ENCODE measurements at places on chromosomes 2 and 18.

GRCh38 chr2:217360781-217361482, 501.1 kb upstream of the TNP1 start:
- DNase-seq = no peak

DNA sequence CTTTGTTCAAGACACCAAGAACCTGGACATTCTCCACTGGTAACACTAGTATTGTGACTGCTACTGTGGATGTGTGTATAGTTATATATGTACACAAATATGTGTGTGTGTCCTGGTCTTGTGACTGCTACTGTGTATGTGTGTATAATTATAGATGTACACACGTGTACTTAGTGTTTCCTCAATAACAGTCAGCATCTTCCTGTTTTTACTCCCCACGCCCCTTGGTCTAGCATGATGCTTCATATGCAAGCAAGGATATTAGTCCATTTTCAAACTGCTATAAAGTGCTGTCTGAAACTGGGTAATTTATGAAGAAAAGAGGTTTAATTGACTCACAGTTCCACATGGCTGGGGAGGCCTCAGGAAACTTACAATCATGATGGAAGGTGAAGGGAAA, 802.7 kb downstream of the RNF144A start:
- DNase-seq = no peak

- DNase-seq = no peak
These were observed 48.6 kb downstream of the TMEM18 start for GRCh38 chr2:628651-629050.

DNA sequence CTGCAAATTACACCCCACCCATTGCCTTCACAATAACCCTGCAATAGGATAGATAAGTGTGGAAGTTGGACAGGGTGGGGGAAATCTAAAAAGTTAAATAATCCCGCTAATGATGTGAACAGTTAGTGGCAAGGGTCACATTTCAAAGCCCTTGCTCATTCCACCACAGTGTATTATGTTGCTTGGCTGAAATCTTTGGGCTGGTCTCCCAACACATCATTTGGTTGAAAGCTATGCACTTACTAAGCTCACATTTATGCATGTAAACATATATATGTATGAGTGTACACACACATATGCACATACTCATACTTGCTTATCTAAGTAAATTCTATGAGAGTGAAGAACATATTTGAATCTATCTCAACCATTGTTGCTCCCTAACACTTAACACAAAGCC, 197.8 kb downstream of the RDH14 start:
- no peak for DNase-seq

DNA sequence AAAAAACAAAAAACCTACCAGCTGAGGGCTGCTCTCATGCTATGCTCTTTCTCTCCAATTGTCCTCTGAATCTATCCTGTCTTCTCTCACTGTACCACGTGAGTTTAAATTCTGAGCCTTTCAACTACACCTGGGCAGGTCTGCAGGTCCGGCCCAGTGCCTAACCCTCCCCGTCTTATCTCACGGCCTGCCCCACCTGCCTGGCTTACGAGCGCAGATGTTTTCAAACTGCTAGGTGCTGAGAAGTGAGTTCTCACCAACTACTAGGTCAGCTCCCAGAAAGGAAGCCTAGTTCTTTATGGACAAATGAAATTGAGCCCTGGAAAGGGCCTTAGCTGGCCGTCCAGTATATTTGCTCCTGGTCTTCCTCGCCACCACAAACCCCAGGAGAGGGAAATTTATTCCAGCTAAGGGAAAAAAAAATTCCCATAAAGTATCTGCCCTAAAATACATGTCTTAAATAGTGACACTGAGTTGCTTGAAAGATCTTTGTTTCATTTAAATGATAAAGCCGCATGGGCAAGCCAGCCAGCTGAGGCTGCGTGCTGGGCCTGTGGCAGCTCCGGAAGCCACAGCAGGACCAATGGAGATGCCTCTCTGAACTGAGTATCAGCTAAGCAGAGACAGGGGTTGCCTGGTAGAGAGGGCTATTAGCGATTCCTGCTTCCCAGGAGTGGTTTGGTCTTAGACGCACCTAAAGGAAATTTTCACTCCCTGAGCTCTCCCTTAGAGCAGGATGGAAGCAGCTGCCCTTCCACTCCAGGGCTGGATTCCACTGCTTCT, 92.5 kb upstream of the NCK2 start:
- DNase-seq = no peak

DNA sequence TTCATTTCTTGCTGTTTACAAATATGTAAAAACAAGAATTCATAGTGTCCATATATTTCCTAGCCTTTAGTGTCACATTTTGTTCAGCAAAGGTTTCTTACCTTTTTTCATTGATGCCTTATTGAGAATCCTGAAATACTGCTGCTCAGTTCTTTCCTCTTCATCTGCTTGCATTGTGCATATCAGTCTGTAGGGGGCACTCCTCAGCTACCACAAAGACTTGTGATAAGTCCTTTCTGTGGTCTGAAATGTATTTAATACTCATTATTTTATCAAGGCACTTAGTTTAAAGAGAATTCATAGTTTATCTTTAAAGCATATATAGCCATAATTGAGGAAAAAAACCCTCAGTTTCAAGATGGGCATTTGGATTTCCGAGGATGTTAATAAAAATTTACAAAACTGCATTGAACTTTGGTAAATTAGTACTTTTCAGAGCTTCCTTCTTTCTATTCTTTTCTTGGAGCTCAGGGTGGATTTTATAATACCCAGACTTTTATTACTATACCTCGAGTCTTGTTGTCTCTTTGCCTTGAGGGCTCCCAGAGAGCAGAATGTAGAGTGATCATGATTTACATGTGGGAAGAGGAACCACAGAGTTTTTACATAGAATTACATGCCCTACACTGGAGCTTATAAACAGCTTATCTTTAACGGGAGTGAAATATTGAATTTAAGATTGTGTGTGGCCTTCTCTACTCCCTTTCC, 570.1 kb downstream of the PLCL1 start:
- DNase-seq = peak; percentile 10

- DNase-seq = no peak
These were observed 35.5 kb downstream of the ST8SIA5 start for GRCh38 chr18:46721331-46721730.

DNA sequence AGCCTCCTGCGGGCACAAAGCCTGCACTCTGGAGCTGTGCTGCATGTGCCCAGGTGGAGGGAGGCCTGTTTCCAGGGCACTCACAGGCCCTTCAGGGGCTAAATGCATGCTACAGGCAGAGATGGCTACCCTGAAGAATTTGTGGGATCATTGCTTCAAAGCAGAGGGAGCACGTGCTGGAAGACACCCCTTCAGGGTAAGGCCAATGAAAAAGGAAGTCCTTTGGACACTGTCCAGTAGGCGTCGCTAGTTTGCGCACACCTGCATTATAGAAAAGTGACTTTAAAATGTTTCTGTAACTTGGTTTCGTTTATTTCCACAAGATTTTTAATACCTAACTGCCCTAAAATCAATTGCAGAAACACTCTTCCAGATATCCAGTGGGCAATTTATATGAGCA, 325.3 kb downstream of the ZNF516 start:
- DNase-seq = no peak

GRCh38 chr2:188142636-188143295, 148.9 kb upstream of the GULP1 start:
- DNase-seq = no peak

DNA sequence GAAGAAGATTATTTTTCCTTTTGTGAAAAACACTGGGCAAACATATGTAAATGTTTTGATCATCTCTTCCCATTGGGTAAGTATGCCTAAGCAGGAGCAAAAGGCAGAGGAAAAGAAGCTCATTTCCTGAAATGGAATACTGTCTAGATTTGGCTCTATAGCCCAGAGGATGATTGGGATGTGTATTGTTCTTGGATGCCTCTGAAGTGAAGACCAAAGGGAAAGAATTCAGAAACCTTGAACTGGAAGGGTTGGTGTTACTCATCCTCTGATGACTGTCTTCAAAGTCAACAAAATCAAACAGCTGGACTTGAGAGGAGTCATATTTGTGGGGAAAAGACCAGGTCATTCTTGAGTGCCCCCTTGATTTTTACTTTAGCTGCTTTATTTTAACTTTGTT, 112.6 kb upstream of the NT5C1B start:
- no peak for DNase-seq

DNA sequence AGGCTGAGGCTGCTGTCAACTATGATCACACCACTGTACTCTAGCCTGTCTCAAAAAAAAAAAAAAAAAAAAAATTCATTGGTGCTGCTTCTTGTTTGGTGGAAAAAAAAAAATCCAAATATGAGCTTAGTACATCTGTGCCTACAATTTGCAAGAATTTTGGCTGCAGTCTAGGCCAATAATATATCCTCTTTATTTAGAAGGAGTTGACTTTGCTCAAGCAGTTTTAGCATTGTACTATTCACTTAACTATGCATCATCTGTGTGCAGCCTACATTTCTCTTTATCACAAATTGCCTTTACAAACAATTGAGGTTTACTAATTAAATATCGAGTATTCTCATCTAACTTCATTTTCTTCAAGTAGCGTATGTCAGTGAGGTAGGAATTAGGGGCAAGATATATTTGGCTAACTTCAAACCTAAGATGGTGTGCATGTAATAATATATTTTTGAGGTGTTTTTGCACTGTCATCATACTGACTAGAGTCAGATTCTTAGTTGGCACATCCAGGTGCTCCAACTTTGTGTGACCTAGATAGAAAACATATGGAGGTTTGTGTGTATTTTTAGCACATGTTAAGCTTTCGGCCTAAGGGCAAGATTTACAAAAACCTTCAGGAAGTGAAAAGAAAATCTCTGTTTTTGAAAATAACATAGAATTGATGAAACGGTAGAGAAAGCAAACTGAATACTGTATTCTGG, 51.8 kb downstream of the PMS1 start:
- DNase-seq = no peak

GRCh38 chr18:11864471-11864870, 13.3 kb downstream of the CHMP1B start:
- no peak for DNase-seq

DNA sequence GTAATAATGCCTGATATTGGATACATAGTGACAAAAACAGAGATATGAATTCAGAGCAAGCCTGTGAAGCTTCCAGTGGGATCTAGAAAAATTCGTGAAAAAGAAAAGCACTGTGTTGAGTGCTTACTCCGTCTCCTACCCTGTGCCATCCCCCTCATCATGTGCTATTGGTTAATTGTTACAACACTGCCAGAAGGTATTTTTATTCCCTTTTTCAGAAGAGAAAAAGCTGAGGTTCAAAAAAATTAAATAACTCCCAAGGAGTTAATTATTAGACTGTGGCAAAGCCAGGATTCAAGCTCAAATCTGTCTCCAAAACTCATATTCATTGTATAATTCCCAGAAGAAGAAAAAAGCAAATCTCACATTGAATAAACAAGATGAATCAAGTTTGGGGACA, 735.5 kb upstream of the ACVR2A start:
- no peak for DNase-seq

DNA sequence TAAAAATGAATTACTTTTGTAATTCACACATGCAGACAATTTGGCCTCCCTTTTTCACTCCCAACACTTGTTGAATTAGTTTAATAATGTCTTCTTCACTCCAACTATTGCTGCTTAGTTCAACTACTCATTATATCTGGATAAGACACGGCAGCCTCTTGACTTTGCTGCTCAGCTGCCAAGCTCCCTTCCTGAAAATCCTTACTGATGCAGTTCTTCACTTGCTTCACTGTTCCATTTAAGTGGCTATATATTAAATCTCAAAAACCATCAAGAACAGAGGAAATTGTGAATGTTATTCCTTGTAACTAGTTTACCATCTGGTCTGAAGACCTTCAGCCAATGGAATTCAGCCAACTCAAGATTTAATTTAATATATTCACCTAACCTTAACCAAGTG, 127.1 kb downstream of the NCOA1 start:
- no peak for DNase-seq

- DNase-seq = no peak
These were observed 48.5 kb downstream of the MBOAT2 start for GRCh38 chr2:8954990-8955389.

DNA sequence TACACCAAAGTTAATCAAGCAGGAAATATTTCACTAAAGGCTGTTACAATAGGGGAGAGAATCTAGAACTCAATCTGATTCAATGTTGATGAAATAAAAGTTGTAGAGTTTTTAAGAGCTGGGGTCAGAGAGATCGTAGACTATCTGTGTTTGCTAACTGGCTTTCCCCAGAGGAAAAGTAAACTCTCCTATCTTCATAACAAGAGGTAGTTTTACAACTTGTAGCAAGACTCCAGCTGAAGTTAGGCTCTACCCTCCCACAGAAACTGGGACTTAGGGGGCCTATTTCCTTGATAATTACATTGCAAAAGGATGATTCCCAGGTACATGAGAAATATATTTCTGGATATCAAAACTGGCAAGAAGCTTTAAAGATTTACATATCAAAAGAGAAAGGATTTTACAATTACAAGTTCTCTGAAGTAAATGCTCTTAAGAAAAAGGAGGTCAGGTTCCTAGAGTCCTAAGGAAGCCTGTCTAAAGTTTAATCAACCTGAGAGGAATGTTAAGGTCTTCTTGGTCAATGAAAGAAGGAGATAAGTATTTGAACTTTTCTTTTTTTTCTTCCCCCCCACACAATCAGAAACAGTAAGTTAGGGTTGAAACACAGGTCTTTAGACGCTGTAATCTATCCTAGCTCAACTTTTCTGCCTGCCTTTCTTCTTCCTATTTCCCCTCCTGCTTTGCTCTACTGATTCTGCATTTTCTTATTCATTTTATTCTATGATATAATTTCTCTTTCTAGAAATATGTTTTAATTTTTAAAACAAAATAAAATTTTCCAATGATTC, 692.2 kb upstream of the LINC00305 start:
- DNase-seq = no peak

GRCh38 chr2:12070153-12070552, 323.7 kb downstream of the LPIN1 start:
- no peak for DNase-seq

DNA sequence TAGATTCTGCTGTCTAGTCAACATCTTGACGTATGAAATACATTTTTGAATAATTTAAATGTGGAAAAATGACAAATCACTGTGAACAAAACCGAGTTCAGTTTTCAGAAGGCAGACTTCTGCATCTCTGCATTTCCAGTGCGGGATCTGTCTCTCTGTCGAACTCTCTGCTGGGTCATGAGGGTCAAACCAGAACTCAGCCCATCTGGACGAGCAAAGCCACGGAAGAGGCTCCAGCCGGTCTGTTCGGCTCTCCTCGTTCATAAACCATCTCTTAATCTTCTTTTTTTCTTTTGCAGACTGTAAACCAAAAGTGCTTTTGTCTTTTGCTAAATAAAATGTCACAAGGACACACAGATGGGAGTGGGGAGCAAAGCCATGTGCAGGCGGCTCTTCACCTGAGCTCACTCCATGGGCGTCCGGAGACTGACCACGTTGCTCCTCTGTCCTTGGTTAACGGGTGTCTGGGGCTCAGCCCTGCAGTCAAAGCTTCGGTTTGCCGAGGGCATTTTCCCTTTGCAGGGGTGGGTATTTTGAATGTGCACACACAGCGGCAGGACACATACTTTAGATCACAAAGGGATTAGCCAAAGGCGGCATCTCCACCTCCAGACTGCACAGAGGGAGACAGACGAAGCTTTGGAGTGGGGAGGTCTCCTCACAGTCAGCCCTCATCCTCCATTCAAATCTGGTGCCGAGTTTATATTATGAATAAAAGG, 737.9 kb upstream of the SALL3 start:
- no peak for DNase-seq

- no peak for DNase-seq
These were observed 22.0 kb downstream of the STARD6 start for GRCh38 chr18:54335638-54336173.
